Kidney glomerular epithelial cell (primary cell): ENCODE measurements at places on chromosomes 12 and 14.

DNA sequence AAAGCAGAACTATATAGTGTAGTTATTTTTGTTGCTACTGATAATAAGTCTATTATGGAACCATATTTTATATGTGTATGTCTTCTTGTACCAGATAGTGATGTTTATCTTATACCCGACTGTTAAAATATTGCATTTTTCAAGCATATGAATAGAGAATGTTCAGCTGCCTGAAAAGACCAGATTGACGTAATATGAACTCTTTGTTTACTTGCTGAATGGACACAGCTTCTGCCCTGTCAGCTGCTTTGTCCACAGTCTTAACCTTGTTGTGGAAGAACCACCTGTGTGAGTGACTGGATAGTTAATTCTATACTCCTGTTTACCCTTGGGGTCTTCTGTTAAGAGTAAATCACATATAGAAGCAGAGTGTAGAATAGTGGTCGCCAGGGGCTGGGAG is 109.3 kb downstream of the LGR5 start:
- no peak for DNase-seq

- peak; percentile 19 for DNase-seq
These were observed 229.4 kb downstream of the CNTN1 start for GRCh38 chr12:40921563-40922163.

DNA sequence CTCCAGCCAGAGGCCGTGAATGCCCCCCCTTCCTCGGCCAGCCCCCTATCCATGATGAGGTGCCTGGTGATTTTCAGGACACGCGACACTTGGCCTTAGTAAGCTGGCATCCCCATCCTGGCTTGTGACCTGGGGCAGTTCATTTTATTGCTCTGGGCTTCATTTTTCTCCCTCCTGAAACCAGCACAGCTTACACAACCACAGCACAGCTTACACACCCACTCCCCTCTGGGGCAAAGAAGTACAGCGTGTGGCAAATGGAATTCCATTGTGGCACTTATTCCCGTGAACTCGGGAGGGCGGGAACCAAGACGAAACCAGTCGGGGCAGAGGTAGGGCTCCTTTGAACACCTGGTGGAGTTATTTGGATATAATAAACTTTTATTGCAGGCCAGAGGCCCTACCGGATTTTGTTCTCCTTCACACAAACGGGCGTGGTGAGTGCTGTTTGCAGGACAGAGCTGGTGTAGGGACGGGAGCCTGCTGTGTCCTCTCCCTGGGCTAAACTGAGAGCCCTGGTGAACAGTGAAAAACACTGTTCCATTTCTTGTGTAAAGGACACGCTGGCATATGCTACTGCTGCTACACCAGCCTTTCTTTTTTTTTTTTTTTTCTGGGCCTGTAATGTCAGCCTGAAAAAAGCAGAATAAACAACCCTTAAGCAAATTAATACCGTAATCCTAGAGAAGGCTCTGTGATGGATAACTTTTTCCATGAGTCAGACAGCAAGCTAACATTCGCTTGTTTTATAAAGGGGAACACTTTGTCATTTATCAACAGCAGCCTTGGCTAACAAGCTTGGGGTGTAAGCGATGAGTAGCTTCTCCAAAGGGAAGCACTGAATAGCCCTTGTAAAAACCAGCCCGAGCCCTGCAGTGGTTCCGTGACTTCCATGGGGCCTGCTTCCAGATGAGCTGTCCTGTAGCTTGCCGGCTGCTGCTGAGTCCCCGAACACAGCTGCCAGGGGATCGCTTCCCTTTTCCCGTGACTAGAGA is 29.3 kb downstream of the CD9 start:
- peak; percentile 66 for DNase-seq

DNA sequence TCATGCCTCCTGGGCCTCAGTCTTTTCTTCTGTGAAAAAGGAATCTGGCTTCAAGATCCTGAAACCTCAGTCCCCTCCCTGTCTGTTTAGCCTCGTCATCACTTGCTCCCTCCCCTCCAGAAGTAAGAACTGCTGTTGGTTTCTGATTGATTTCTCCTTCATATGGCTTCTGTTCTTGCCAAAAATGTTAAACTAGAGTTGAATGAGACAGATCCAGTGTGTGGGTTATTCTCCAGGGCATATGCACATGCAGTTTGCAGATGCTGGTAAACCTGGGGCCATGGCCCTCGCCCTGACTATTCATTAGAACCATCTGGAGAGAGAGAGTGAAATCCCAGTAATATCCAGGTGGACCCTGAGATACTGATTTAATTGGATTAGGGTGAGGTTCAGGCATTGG is 175.1 kb downstream of the TMEM132C start:
- no peak for DNase-seq

DNA sequence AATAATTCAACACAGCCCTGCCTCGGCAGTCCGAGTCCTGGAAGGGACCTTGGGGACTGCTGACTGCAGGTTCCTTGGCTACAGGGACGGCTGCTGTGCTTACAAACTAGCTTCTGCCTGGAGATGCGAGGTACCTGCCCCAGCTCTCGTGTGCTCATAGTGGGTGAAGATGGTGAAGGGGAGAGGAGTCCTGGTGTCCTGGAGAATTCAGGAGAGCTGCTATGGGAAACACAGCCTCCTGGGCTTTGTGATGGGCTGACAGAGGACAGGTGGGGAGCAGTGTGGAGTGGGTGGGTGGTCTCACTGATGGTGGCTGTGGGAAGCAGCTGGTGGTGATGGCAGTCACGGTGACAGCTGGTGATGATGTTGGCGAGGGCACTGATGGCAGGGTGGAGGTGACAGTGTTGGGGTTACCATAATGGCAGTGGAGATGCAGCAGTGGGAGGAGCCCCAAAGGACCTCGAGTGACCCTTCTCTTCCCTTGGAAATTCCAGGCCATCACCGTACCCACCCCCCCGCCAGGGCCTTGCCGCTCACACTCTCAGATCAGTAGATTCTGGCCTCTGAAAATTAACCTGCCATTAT is 32.8 kb downstream of the HVCN1 start:
- no peak for DNase-seq

DNA sequence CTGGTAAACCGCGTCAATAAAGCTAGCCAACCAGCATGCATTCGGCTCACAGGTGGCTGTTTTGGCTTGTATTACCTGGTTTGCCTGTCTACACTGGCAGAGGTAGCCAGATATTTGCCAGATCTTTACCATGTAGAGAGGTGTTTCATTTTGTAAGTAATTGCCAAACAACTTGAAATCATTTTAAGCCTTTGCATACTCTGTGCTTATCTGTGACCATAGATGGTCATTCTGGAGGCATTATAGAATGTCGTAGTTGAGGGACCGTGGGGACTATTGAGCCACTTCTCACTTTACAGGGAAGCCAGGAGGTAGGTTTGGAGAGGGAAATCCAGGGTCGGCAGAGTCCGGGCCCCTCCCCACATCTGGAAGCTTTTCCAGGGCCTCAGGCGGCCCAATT is 5.9 kb downstream of the ADGRD1 start:
- DNase-seq: no peak

DNA sequence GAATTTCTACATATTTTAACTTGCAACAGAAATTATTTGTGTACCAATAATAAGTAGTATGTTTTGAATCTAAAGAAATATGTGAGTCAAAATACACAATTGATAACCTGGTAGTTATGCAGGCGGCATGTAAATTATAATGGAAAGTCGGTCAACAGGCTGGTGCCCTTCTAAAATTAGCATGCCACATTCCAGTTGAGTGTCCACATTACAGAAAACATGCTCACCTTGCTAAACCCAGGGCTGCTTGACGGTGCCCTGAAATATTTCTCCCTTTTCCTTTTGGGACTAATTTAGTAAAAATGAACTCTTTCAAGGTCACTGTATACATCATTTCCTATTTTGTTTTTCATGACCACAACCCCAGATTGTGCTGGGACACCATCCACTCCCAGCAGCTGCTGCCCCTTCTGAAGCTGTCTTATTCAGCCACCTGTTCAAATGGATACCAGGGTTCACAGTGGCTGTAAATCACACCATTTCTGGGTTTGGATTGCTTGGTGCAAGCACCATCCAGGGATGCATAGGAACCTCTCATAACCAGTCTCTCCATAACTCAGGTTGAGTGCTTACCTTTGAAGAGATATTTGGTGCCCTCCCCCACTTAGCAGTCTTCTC is 110.6 kb downstream of the ANO6 start:
- no peak for DNase-seq

DNA sequence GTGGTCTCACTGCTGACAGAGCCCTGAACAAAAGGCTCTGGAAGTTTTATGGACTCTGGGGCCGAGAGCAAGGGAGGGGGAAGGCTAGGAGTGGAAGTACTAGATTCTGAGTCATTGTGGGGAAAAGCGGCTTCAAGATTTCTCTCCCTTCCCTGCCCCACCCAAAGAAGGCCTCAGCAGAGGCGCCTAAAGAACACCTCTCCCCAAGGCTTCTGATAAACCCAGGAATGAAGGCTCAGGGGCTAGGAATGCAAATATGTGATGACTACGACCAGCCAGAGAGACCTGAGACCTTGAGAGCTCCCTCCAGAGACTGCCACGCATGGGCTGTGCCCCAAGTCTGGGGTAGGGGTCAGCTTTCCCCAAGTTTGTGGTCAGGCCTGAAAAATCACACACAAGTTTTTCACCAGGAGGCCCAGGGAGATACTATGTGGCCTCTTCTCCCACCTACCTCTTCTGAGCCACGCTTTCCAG is 130.7 kb upstream of the HIF1A start:
- DNase-seq: peak; percentile 99

- DNase-seq: no peak
These were observed 10.4 kb downstream of the APPL2 start for GRCh38 chr12:105225505-105226015.

- DNase-seq: no peak
These were observed 44.6 kb upstream of the ISM2 start for GRCh38 chr14:77543240-77543551.

DNA sequence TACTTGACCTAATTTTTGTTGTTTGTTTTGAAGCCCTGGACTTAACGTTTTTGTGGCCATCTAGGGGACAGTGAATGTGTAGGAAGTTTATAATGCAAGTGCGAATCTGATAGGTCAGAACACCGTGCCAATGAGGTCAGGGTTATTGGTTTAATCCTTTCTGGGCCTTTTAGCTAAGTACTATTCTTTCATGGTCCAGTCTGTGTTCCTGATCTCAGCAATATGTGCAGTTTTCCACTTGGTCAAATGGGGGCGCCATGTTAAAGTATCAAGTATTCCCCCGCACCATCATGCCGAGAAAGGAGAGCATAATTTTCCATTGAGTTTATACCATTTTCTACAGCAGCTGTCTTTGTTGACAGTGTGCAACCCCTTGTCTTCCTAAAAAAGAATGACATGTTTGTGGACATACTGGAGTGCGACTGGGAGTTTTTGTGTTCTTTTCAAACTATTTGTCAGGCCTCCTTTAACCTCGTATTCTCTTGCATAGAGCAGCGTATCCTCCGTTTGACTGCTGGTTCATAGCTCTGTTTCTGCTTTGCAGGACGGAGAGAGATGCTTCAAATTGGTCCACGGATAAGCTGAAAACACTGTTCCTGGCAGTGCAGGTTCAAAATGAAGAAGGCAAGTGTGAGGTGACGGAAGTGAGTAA is 1.3 kb downstream of the AHSA1 start:
- peak; percentile 78 for DNase-seq

GRCh38 chr14:59175404-59175803 is 13.1 kb upstream of the DAAM1 start:
- no peak for DNase-seq
